Non-pigmented ciliary epithelial cell (primary cell): ENCODE measurements at places on chromosomes 4 and X.
A peak's percentile ranks its signal among the peaks of the same experiment; 100 is the strongest.

- DNase-seq: no peak
Observed at GRCh38 chr4:76322236-76322635, 15.7 kb downstream of the STBD1 start.

DNA sequence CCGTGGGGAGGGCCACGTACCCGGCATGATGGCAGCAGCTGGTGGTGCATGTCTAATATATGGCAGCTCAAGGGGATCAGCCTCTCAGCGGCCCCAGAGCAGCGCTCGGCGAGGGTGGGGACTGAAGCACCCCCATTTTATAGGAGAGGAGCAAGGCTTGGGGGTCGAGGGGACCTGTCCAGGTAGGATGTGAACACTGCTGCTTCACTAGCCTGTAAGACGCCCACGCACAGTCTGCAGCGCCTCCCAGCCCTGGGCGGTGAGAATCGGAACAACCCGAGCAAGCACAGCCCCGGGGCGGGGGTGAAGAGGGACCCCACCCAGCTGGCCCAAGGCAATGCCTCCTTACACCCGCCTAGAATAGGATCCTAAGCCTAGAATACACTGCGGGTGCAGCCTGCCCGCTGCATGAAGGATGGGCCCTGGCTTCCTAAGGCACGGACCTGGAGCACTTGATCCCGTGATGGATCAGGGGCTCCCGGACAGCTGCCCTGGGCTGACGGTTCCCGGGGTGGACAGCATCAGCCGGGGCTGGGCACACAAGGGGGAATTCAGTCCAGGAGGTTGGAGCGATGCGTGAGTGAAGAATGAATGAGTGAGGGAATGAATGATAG is 17.6 kb downstream of the ADRA2C start:
- DNase-seq: no peak

- DNase-seq: no peak
Observed at GRCh38 chr4:163330916-163331628, 1.3 kb downstream of the NPY1R start.

DNA sequence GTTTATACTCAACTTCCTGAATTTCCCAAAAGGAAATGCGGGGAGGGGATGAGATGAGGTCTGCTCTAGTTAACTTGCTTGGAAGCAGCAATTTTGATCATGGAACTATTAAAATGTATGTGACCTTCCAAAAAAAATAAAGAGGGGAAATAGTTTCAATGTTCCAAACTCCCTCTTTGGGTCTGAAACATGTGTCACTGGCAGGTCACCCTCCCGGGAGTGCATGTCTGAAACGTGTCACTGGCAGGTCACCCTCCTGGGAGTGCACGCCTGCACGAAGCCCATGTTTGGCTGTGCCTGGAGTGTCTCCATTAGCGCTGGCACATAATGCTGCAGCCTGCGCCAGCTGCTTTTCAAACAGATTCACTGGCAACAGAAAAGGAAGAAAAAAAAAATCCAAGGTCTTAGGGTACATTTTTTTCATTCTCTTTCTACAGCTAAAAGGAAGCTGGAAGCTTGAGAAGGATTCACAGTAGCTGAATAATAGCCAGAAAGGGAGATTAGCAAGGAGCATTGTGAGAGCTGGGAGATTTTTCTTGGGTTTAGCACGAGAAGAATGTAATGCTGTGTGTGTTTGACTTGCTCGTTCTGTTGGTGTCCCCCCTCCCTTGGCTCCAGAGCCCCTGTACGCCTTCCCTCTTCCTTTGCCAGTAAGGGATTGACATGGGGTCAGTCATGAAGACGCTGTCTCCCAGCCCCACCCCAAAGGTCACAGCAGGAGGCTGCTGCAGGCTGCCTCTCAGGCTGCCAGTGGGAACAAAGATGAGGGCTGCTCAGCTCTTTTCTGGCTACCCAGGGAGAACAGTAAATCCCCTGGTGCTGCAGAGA is 39.2 kb upstream of the TLR3 start:
- DNase-seq: no peak

- peak; percentile 91 for DNase-seq
Observed at GRCh38 chr4:53563824-53564223, 27.5 kb downstream of the LNX1 start.

- DNase-seq: no peak
Observed at GRCh38 chrX:154376774-154377173, 2.3 kb upstream of the EMD start.
